Renal pelvis (tissue), 12 donors: ENCODE measurements at places on chromosomes 12 and 14.

GRCh38 chr12:20144341-20144740 is 224.0 kb upstream of the PDE3A start:
- DNase-seq, result no peak

GRCh38 chr12:86137936-86138335 is 118.3 kb downstream of the MGAT4C start:
- DNase-seq, result no peak

- DNase-seq, result peak; percentile 35
Observed at GRCh38 chr14:87386524-87386923, 606.5 kb downstream of the GALC start.

- DNase-seq, result no peak
Observed at GRCh38 chr12:2783936-2784600, 10.7 kb upstream of the FKBP4 start.

GRCh38 chr14:68181519-68182326 is 362.1 kb downstream of the RAD51B start:
- no peak for DNase-seq

DNA sequence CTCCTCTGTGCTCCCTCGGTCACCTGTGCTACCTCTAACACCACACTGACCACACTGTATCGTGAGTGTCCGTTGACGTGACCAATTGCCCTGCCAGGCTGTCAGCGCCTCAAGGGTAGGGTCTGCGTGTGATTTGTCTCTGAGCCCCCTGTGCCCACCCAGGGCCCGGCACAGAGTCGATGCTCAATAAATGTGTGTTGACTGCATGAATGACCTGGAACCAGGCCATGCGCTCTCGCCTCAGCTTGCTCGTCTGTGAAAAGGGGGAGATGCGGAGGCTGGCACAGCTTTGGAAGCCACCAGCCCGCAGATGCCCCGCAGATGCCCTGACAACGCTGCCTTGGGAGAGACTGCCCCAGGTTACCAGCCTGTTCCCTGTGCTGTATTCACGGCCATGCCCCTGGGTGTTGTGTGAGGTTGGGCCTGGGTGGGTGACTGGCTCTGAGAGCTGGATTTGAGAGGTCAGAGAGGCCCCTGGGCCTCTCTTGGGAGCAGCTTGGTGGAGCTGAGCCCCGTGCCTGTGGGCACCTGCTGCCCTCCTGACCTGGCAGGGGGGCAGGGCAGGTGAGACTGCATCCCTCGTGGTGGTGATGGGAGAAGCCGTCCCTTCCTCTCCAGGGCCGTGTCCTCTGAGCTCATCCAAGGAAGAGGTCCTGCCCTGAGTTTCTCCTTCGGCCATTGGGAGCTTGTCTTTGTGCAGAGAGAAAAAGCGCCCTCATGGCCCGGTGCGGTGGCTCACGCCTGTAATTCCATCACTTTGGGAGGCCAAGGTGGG is 43.2 kb downstream of the CYP46A1 start:
- DNase-seq, result no peak

DNA sequence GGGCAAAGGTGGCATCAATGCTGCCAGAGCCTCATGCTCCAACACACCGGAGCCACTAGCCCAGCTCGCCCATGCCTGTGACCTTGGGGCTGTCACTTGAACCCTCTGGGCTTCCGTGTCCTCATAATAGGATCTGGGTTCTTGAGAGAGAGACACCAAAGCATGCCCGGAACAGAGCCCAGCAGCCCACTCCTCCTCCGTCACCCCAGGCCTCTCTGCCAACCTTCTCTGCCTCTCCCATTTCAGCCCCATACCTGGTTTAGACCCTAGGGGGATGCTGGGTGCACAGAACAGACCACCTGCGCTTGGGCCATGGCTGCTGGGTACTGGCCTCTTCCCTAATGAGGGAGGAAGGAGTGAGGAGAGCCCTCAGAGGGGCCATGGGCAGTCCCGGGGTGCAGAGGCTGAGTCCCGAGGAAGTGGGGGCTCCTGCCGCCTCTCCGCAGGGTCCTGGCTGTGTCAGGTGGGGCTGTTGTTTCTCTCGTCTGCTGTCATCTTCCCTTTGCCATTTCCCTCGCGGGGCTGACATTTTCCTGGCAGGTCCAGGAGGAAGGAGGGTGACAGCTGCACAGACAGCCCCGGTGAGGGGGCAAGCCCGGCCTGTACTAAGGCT is 172.4 kb upstream of the RTL1 start:
- no peak for DNase-seq

- DNase-seq, result no peak
Observed at GRCh38 chr14:77318006-77318553, 2.6 kb downstream of the POMT2 start.

DNA sequence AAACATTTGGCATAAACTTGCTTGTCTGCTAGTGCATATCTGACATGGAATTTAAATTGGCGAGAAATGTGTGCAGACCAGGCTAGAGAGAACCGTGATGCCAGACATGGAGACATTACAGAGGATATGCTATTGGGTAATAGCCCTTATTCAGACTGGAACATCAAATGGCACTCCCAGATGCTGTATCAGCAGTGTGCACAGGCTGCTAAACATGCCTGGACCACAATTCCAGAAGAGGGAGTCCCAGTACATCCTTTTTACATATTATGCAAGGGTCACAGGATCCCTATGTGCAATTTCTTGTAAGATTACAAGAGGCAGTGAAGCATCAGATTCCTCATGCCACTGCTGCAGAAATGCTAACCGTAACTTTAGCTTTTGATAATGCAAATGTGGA is 354.5 kb upstream of the FOXG1 start:
- DNase-seq, result no peak

DNA sequence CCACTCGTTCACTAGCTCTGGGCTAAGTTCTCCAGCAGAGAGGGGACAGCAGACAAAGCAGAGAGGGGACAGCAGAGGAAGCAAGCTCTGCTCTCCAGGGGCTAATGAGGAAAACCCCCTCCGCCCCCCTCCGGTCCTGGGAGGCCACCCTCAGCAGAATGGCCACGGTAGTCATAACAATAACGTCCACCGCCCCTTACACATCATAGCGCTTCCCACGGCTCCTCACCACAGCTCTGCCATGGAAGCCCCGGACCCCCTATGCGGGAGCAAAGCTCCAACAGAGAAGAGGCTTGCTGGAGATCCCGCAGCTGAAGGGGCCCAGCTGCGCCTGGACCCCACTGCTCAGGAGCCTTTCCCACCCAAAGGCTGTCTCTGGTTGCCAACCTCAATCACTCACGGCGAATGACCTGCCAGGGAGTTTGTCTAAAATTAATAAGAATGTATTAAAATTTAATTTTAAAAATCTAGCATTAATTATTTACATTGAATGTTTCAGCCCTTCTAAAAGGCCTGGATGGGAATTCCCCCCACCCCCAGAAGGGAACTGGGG is 17.4 kb downstream of the BEGAIN start:
- no peak for DNase-seq

GRCh38 chr12:104520242-104520900 is 63.6 kb downstream of the CHST11 start:
- no peak for DNase-seq

DNA sequence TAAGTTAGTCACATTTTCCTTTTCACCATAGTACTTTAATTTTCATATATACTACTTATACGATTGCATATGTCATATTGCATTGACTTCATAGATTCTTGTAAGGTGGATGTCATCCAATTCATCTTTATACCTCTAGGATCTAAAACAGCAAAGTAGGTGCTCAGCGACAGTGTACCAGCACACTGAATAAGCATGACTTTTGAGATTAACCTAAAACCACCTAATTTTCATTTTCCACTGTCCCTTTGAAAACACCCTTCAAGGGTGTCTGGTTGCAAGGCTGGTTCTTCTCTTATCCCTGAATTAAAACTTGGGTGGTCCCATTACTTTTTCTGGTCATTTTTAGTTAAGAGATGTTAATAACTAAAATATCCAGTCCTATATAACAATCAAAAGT is 4.4 kb downstream of the GPR19 start:
- DNase-seq, result no peak

GRCh38 chr12:121514184-121514742 is 66.6 kb downstream of the KDM2B start:
- no peak for DNase-seq

DNA sequence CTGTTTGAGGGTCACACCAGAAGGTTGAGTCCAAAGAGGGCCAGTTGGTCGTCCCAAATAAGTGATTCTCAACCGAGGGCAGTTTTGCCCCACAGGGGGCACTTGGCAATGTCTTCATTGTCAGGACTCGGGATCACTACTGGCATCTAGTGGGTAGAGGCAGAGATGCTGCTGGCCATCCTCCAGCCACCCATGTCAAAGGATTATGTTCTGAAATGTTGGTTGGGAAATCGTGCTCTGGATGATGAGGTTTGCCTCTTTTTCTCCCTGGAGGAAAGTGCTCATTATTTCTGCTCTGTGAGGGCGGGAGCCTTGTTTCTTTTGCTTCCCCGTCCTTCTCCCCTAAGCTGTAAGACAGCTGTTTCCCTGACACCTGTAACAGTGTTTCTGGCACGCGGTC is 3.6 kb downstream of the ZNF839 start:
- no peak for DNase-seq
